ENCODE measurements at places on chromosomes 4 and X. TPM values are rescaled to one million over a fixed set of nuclear protein-coding genes. Genes with fewer than 3 reads are reported as not detected.

- no peak for DNase-seq
Observed at GRCh38 chrX:25810202-25810601, 327.9 kb upstream of the MAGEB18 start.

Gene OTC
- not detected for total RNA-seq

DNA sequence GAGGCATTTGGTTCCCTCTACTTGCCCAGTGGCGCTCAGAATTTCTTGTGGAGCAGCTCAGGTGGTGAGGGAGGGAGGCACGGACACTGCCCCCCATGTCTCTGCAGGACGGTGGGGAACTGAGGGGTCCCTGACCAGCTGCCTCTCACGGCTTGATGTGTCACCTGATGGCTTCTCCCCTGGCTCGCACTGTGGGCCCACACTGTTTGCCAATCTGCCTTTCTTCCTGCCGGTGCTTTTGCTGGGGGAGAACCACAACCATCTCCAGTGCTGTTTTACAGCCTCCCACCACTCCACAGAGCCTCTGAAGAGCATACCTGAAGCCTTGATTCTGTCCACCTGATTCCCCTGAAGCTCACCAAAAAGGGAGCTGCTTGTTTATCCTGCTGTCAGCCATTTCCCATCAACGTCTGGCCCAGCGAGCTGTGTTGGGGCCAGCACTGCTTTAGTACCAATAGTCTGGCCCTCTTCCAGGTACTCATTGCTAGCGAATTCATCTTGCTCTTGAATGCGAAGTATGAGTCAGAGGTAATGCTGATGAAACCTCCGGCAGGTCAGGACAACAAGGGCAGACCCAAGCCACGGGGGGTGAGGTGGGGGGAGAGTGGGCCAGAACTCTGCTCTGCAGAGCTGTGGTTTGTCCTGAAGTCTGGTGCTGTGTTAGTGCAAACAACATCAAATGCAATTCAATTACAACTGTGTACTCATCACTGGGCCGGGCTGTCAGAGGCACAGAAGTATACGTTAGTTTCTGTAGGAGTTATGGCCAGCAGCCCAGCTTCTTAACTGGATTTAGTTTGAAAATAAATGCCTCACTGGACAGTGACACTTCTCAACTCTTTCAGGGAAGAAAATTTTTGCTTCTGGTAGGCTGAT, 208.3 kb upstream of the JADE1 start:
- DNase-seq: no peak

DNA sequence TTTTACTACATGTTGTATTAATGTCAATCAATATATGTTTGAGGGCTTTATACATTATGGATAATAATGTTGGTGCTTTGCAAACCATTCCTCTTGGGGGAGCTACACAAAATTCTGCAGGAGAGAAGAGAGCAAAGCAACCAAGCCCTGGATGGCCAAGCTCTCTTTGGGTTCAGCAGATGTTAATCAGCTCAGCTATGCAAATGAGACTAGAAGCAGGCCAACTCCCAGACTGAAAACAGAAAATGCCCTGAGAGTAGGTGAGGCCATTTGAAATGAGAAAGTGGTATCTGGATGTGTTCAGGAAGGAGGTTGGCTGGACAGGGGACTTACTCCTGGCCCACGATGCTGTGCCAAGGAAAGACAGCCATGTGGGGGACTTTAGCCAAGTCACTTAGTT, 387.0 kb downstream of the BCOR start:
- DNase-seq: no peak

DNA sequence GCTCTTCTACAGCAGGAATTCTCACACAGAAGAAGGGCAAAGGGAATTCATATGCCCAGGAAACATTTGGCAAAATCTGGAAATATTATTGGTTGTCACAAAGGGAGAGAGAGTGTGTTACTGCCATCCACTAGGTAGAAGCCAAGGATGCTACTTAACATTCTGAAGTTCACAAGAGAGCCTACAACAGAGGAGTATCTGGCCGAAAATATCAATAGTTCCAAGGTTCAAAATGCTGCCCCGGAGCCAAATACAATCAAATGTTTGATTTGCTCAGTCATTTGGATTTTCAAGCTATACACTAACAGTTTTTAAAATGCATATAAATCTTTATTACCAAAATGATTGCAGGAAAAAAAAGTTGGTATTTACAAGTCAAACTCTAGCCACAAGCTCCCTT, 18.8 kb downstream of the OTUD4 start:
- DNase-seq: no peak
